ENCODE measurements at places on chromosomes 4 and X. TPM values are rescaled to one million over a fixed set of nuclear protein-coding genes. Genes with fewer than 3 reads are reported as not detected.

The BEND2 gene
- not detected for total RNA-seq

The HHIP gene
- 1.4 TPM for total RNA-seq

The MMRN1 gene
- 0.77 TPM for total RNA-seq

The SAGE1 gene
- total RNA-seq = not detected

The USO1 gene
- 185 TPM for total RNA-seq

The TRPC5OS gene
- total RNA-seq = not detected

The CNKSR2 gene
- 2.4 TPM for total RNA-seq

The S100G gene
- total RNA-seq = not detected

The CYP4V2 gene
- total RNA-seq = 17.4 TPM

The ARHGAP36 gene
- total RNA-seq = not detected

The RS1 gene
- total RNA-seq = not detected

The F9 gene
- total RNA-seq = not detected

The SLITRK4 gene
- total RNA-seq = 0.50 TPM

The IDS gene
- total RNA-seq = 59.9 TPM

The XAGE1A gene
- not detected for total RNA-seq

The SYNPO2 gene
- 7.0 TPM for total RNA-seq

The CT55 gene
- not detected for total RNA-seq

The SHISA3 gene
- 0.12 TPM for total RNA-seq

The SPRY1 gene
- total RNA-seq = 1.9 TPM

The DGAT2L6 gene
- not detected for total RNA-seq

The TACC3 gene
- 12.9 TPM for total RNA-seq

The STS gene
- 3.2 TPM for total RNA-seq

The IL9R gene
- total RNA-seq = under 0.01 TPM

The MXD4 gene
- total RNA-seq = 17.0 TPM

The NLGN3 gene
- total RNA-seq = 0.12 TPM

The PDZD11 gene
- 40.3 TPM for total RNA-seq

The CLGN gene
- total RNA-seq = 29.0 TPM

The HDX gene
- total RNA-seq = 6.1 TPM

The IGSF1 gene
- 0.25 TPM for total RNA-seq

The TAF7L gene
- total RNA-seq = 1.9 TPM

The GPR50 gene
- not detected for total RNA-seq

The MAP7D2 gene
- under 0.01 TPM for total RNA-seq

The CXCL5 gene
- 0.25 TPM for total RNA-seq

The ADH7 gene
- not detected for total RNA-seq

The EDNRA gene
- total RNA-seq = 3.5 TPM

The MID2 gene
- total RNA-seq = 15.1 TPM

The PPP1R2C gene
- total RNA-seq = not detected

The FATE1 gene
- total RNA-seq = not detected

The CRLF2 gene
- not detected for total RNA-seq

The HS6ST2 gene
- 0.25 TPM for total RNA-seq

The INTS6L gene
- 5.6 TPM for total RNA-seq

The FGD1 gene
- total RNA-seq = 7.0 TPM

The FAM184B gene
- total RNA-seq = under 0.01 TPM

The GAGE12E gene
- total RNA-seq = not detected

The CSAG1 gene
- total RNA-seq = not detected

The DMRTC1 gene
- not detected for total RNA-seq

The PABPC1L2B gene
- not detected for total RNA-seq

The FRMPD4 gene
- total RNA-seq = 0.33 TPM

The USP17L29 gene
- not detected for total RNA-seq

The BMPR1B gene
- 1.1 TPM for total RNA-seq

The AR gene
- 16.6 TPM for total RNA-seq

The MAGEB10 gene
- total RNA-seq = not detected

The GAGE12H gene
- total RNA-seq = not detected

The MUC7 gene
- not detected for total RNA-seq

The ATP1B4 gene
- total RNA-seq = not detected

The HTR2C gene
- total RNA-seq = under 0.01 TPM

The ELF4 gene
- 10.4 TPM for total RNA-seq

The LDOC1 gene
- total RNA-seq = 4.1 TPM

Data from uterine smooth muscle cell (primary cell).